ENCODE measurements at places on chromosomes 3 and 15.

GRCh38 chr3:31600431-31600830 lies 67.7 kb downstream of the STT3B start:
- DNase-seq: no peak

DNA sequence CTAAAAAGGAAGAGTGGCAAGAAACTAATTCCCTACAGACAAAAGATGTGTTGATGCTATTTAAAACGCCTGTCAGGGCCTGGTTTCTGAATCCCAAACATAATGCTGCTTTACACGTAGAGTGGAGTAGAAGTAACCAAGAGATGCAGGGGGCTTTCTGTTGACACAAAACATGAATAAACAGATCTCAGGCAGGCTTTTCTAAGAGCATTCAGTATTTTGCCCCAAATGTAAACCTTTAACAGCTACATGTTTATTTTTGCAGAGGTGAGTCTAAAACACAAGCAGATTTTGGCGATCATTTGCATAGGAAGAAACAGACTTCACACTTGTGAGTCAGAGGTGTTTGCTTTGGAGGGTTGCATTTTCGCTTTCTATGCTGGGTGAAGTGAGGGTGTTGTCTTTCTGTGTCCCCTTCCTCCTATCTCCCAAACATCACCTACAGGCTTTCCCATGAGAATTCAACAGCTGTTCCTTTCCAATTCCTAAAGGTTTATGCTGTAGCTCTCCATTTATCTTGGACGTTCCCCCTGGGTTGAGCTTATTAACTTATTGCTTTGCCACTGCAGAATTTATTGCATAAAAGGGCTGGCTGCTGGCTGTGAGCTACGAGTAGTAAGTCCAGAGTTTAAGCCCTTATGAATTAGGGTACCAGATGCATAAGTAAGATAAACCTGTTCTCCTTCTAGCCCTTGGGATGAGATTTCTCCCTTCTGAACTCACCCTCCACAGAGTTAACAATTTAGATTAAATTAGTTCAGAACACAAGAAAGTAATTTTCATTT lies 156.7 kb downstream of the DIPK2A start:
- DNase-seq: peak; percentile 31

GRCh38 chr3:3087279-3087678 lies 22.9 kb downstream of the IL5RA start:
- DNase-seq: no peak

DNA sequence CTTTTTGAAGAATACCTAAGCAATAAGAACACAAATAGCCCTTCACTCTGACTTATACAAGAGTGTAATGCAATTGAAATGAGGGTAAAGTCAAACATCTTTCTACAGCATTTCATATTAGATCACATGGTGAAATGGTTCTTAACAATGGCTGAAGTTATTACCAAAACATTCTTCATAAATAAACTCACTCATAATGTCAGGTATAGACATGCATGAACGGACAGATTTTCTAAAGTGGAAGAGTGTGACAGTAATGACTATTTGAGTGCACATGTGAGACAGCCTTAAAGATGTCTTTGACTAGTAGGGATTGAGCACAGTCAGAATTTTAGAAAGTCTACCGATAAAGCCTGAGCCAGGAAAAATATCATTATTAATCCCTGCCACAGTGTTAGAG lies 471.0 kb downstream of the ZPLD1 start:
- DNase-seq: no peak

DNA sequence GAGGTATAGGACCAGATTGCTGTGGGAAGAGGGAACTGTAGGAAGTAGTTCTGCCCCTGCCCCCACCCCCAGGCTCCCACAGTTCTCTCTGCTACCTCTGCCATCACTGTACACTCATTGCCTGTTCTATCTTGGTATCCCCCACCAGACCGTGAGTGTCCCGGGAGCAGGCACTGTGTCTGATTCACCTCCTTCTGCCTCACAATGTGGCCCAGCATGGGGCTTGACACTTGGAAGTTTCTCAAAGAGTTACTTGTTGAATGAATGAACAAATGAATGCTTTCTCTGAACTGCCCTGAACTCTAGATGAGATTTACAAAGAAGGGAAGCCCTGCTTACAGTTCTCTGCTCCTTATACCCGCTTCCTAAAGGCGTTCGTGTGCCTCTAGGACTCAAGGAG lies 27.1 kb upstream of the PIK3CB start:
- no peak for DNase-seq

- no peak for DNase-seq
These were observed 217.9 kb upstream of the POU1F1 start for GRCh38 chr3:87494264-87494663.

DNA sequence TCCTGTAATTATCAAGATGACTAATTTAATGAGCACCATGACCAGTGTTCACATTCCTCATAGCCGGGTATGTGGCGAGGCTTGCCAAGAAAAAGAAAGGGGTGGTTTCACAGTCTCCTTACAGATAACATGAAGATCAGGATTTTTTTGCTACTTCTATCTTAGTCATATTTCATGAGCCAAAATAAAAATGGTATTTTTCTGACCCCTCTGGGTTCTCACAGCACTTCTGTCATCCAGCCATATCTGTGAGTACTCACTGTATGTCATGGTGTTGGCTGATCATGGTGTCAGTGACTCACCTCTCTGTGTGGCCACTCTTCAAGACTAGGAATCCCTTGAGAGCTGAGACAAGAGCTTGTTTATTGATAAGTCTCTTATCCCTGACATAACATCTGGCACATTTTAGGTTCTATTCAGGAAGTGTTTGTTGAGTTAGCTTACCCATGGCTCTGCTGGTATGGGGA lies 130.5 kb upstream of the LMCD1 start:
- DNase-seq: no peak

DNA sequence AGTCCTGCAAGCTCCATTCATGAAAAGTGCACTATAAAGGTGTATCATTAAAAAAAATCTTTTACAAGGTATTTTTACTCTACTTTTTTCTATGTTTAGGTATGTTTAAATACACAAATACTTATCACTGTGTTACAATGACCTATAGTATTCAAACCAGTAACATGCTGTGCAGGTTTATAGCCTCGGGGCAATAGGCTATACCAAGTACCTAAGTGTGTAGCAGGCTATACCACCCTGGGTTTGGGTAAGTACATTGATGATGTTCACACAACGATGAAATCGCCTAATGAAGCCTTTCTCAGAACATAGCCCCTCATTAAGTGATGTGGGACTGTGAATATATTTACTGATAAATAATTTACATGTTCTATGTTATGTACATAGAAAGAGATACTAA lies 104.6 kb downstream of the ATP1B3 start:
- DNase-seq: no peak

GRCh38 chr3:134325706-134326105 lies 48.5 kb downstream of the AMOTL2 start:
- DNase-seq: no peak

GRCh38 chr15:101194546-101195125 lies 57.2 kb downstream of the CHSY1 start:
- DNase-seq: no peak

GRCh38 chr3:153084431-153084830 lies 77.6 kb upstream of the RAP2B start:
- DNase-seq: no peak
